ENCODE measurements at places on chromosomes 12 and 14. TPM values are rescaled to one million over a fixed set of nuclear protein-coding genes. Genes with fewer than 3 reads are reported as not detected.

DNA sequence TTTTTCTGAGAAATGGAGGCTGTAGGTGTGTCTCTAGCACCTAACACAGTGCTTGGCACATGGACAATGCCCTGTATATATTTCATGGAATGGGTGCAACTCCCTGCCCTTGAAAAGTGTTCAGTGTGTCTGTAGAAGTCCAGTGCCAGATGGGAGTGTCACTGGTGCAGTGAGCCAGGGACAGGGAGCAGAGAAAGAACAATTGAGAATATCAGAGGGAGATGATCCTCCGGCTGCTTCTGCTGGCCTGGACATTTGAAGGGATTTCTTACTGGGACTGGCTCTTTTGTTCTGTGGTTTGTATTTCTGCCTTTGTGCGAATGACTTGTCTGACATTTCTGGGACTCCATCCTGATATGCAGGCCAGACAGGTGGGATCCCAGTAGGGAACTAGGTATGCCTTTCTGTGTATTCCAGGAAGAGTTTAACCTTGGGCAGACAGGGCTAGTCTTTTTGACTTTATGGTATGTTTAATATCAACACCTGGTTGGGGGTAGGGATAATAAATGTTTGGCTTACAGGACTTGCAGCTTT is 328.0 kb downstream of the NRXN3 start:
- no peak for DNase-seq

DNA sequence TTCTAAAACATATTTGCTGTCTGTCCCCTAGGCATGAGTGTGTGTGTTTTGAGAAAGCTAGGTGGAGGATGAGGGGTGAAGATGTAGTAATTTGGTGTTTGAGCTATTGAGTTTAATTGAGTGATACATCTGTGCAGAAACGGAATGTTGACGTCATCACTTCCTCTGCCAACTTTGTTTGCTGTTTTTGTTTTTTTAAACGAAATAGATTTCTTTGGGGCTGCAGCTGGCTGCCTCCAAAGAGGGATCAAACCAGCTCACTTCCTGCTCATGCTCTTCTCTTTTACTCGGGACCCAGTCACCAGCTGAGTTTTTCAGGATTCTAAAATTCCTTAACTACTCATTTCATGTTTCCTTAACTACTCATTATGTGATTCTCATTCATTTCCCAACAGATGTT is 19.5 kb upstream of the CRACR2A start:
- DNase-seq, result no peak

TBX3 gene
- 89.3 TPM for polyA plus RNA-seq

DNA sequence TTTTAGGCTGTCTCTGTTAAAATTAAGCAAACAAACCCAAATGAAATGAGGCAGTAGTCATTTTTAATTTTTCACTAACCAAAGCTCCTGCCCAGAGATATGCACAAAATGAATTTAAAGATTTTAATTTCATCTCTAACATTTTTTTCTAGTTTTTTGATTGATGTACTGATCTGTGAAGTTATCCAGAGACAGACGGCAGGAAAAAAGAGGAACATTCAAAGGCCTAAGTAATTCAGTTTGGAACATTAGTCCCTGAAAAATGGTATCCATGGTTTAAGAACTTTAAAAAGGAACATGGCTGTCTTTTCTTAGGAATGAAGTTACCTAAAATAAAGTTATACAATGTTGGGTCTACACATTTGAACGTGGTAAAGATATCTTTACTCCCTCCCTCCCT is 498.8 kb upstream of the LMO3 start:
- DNase-seq, result no peak

DNA sequence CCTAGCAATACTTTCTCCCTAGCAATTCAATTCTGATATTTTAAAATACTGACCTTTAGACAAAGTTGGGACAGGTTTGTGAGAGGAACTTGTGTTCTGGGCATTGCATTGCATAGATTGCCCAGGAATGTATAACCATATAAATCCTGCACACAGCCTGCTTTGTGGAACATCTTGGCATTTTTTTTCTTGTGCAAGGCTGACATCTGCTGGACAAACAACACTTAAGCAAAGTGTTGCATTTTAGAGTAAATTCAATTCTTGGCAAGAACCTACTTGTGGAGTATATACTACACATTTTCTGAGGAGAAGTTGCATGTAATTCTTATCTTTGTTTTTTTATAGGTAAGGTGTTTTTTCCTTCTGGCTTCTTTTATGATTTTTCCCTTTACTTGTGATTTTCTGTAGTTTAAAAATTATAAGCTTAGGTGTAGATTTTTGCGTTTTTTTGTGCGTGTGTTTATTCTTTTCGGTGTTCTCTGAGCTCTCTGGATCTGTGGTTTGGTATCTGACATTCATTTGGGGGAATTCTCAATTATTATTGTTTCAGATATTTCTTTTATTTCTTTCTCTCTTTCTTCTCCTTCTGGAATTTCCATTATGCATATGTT is 26.4 kb downstream of the TESPA1 start:
- DNase-seq, result peak; percentile 43

DNA sequence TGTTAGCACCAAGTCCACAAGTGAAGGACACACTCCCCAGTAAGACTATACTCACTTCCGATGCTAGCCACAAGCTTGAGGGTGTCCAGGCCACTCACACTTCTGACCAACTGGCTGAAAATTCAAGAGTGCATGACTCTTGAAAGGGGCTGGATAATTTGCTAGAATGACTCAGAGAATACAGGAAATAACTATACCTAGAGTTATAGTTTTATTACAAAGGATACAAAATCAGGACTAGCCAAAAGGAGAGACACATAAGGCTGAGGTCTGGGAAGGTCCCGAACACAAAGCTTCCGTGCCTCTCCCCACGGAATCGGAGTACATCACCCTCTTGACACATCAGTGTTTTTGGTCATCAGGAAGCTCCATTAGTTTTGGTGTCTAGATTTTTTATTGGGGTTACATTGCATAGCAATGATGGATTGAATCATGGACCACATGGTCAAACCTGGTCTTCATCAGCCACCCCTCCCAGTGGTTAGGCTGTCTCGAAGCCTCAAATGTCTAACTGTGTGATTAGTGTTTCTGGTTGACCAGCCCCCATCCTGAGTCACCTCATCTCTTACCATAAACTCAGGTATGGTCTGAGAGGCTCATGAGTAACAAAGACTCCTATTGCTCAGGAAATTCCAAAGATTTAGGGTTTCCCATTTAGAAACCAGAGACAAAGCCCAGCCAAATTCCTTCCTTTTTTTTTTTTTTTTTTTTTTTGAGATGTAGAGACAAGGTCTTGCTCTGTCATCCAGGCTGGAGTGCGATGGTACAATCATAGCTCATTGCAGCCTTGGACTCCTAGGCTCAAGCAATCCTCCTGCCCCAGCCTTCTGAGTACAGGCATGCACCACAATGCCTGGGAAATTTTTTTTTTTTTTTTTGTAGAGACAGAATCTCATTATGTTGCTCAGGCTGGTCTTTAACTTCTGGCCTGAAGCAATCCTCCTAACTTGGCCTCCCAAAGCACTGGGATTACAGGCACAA is 472.0 kb upstream of the TBX3 start:
- DNase-seq, result no peak

CPM gene
- 27.6 TPM for polyA plus RNA-seq

GRCh38 chr14:64955297-64955696 is 12.8 kb upstream of the GPX2 start:
- DNase-seq, result no peak

DNA sequence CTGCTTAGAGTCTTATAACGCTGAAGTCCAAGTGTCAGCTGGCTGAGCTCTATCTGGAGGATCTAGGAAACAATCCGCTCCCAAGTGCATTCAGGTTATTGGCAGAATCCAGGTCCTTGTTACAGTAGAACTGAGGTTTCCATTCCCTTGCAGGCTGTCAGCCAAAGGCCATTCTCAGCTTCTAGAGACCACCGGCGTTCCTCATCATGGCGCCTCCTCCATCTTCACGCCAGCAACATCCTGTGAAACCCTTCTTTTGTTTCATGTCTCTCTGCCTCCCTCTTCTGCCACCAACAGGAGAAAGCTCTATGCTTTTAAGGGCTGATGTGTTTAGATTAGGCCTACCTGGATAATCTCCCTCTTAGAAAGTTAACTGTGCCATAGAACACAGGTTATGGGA is 133.0 kb upstream of the RASSF8 start:
- DNase-seq, result no peak

DNA sequence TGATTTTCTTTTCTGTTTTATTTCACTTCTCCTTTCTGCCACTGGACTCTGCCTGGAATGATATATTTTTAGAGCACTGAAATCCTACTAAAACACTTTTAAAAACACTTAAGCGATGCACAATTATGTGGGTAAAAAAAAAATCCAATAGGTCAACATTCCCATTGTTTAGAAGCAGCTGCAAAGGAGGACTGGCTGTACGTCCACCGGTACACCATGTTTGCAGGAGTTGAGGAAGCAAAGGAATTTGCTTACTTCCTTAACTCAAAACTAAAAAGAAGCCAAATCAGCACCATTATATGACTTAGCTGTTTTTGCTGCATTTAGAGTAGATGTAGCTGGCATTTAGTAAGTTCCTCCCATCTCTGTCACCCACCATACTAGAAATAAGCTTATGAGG is 186.8 kb upstream of the TMTC1 start:
- DNase-seq, result no peak

GRCh38 chr14:102751088-102751487 is 26.2 kb upstream of the TRAF3 start:
- DNase-seq, result no peak

- no peak for DNase-seq
Observed at GRCh38 chr12:75579552-75579951, 68.1 kb upstream of the KRR1 start.

DNA sequence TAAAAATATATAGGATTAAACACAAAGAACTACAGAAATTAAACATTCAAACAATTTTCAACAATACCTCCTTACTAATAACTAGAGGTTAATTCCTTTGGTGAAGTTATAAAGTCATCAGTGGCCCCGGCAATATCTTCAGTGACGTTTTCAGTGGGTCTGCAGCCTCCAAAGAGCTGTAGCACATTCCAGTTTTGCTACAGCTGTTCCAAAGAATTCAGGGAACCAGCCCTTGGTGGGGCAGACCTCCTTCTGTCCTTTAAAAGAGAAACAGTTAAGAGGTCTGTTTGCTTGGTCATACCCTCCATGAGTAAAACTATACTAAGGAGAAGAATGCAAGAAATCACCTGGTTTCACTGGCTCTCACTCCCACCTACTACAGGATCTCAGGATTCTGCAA is 99.2 kb upstream of the ZDHHC17 start:
- no peak for DNase-seq

DNA sequence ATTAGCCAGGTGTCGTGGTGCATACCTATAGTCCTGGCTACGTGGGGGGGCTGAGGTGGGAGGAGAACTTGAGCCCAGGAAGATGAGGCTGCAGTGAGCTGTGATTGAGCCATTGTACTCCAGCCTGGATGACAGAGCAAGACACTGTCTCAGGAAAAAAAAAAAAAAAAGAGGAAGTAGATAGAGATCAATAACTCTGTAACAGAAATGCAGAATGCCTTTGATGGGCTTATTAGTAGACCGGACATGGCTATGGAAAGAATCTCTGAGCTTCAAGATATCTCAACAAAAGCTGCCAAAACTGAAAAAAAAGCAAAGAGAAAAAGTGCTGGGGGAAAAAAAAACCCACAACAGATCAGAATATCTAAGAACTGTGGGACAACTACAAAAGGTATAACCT is 37.5 kb downstream of the GPR68 start:
- no peak for DNase-seq

DNA sequence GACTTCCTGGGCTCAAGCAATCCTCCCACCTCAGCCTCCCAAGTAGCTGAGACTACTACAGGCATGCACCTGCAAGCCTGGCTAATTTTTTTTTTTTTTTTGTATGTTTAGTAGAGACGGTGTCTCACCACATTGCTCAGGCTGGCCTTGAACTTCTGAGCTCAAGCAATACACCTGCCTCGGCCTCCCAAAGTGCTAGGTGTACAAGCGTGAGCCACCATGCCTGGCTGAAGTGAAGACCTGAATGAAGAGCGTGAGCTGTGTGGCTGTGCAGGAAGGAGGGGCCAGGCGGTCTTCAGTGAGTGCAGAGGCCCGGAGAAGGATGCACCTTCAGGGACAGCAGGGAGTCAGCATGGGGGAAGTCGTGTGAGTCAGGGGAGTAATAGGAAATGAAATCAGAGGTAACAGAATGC is 14.9 kb upstream of the NFKBIA start:
- DNase-seq, result no peak

DNA sequence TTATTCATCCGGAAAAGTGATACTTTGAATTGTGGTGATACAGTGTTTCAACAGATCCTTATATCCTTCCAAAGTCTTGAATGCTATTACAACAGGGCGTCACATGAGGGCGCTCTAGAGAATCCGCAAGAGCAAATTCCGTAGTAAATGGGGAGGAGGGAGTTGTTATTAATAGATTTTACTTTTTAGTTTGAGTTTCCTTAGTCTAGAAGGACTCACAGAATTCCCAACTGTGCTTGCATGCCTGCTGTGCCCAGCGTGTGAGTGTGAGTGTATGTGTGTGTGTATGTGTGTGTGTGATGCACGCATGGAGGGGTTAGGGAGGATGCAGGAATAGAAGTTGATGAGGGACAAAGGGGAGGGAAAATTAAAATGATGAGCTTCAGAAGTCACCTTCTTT is 375.3 kb downstream of the C12orf75 start:
- DNase-seq, result no peak

GRCh38 chr12:14664434-14665023 is 31.9 kb downstream of the GUCY2C start:
- DNase-seq, result no peak

GRCh38 chr14:80127466-80127865 is 83.8 kb downstream of the DIO2 start:
- DNase-seq, result no peak

GRCh38 chr12:53056296-53056695 is 6.4 kb downstream of the TNS2 start:
- DNase-seq, result no peak

ERBB3 gene
- polyA plus RNA-seq, result 94.8 TPM

GRCh38 chr12:78793491-78793890 is 71.1 kb upstream of the SYT1 start:
- DNase-seq, result no peak

STRAP gene
- 221 TPM for polyA plus RNA-seq

GRCh38 chr14:82492157-82492556 is 958.5 kb upstream of the SEL1L start:
- no peak for DNase-seq

CCDC60 gene
- 0.10 TPM for polyA plus RNA-seq

GRCh38 chr14:68808696-68809480 is 16.0 kb upstream of the ZFP36L1 start:
- DNase-seq, result no peak

DNA sequence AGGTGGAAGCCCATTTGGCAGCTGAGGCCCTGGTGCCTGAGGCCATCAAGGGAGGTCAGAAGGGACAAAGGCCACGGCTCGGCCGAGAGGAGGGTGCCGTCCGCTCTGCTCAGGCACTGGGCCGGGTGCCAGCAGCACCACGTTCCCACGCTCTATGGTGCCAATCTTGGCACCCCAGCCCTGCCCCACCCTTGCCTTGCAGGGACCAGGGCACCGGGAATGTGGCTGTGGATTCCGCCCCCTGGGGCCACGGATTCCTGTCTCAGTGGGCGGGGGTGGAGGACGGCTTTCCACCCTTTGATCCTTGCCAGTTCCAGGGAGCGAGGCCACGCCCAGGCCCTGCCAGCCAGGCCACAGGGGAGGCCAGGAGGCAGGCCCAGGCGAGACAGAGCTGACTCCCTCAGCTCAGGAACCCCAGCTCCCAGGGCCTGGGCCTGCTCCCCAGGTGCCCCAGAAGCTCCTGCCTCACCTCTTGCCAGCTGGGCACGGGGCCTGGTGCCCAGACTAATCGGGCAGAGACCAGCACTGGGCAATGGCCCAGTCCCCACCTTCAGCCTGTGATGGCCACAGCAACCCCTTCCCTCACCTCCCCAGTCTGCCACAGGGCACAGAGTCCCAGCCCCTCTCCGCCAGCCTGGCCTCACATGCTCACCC is 26.4 kb upstream of the GPR132 start:
- DNase-seq, result no peak

All from left renal pelvis (tissue), 4 donors.